ENCODE measurements at places on chromosomes 4 and X. TPM values are rescaled to one million over a fixed set of nuclear protein-coding genes. Genes with fewer than 3 reads are reported as not detected.

- DNase-seq = no peak
Observed at GRCh38 chr4:134691915-134692314, 490.3 kb upstream of the PABPC4L start.

DNA sequence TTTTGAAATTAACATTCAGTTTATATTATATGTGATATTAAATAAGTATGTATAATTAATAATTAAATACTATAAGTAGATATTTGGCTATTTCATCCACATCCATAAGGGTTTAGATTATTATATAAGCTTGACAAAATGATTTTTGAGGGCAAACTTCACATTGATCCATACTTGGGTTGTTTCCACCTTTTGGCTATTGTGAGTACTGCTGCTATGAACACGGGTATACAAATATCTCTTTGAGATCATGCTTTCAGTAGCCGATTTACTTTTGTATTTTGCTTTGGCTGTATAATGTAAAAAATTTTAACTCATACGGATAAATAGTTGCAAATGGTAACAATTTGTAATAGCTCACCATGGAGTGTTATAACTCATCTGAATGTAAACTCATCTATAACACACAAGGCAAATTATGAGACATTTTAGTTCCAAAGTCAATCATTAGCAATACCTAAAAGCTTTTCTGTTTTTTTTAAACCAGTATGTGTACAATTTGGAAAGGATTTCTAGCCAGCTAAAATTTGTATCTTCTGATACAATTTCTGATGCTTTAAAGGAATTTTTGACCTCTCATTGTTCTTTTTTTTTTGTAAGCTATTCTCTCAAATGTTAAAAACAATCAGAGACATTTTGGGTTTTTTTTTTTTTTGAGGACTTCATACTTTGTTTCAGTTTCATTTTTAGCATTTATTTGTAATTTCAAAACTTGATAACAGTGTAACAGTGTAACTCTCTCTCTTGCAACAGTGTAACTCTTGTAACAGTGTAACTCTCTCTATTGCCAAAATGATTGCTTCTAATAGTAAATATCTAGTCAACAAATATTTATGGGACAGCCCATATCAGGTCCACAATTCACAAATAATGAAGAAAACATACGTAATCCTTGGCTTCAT, 51.8 kb upstream of the ARX start:
- no peak for DNase-seq

DNA sequence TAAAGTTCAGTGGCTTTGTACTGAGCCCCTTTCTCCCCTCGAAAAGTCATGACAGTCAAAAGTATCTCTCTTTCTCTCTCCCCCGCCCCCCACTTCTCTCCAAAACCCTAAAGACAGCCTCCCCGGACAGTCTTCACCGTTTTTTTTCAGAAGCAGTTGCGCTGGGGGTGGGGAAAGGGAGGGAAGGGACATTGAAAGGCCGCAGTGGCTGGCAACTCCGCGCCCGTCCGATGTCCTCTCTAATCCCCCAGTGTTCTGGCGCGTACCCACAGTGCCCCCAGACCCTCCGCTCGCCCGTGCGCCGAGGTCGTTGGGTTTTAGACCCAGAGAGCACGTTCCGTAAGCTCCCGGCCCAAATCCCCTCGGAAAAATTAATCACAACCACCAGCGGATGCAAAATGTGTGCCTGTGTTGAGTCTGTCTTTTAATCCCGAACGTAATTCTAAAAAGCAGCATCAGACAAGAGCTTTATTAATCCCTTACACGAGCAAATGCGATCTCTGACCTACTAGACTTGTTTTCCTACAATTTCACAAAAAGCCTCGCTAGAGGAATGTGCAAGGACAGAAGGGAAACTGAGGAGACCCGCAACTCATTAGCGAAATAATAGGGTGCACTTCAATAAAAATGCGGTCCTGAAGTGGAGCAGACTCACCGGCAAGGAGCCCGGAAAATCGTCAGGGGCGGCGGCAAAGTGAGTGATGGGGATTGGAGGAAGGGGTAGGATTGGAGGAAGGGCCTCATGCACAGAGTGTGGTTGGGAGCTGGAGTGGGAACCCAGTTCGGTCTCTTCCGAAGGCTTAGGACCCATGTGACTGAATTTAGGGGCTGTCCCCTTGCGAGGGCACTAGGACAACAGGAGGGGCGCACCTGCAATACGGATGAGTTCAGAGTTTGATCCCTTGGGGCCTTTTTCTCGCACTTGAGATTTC, 12.2 kb upstream of the PRDM8 start:
- DNase-seq = no peak

GRCh38 chrX:55220119-55220794, at the start of gene PAGE5:
Gene PAGE5 (plus strand): TSS chrX:55220346. CDS start chrX:55221383, 1,037 bp downstream.
- DNase-seq = no peak

- DNase-seq = no peak
Observed at GRCh38 chr4:4890574-4891255, 31.2 kb downstream of the MSX1 start.

DNA sequence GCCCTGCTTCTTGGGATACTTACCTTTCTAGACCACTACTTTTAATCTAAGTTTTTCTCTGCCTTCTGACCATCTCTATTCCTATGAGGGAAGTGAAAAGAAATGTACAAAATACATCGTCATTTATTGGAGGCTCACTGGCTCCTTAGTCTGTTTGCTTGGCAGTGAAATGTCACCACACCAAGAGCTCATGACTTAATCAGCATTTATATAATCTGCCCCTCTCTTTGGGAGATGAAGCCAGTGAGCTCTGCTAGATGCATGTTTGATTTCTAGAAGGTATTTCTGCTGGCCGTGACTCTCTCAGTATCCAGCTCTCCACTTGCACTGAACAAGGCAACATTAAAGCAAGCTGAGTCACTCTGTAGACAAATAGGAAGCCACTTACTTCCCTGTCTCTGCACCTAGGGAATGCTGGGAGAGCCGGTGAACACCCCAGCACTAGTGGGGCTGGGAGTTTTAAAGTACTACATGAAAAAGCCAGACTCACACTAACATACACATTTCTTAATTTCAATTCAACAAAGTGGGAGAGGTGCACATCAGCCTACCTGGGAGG, 79.1 kb downstream of the MID1IP1 start:
- DNase-seq = no peak

AKAP4 gene
- not detected for total RNA-seq

EXOC1L gene
- total RNA-seq = not detected

NOA1 gene
- 21.4 TPM for total RNA-seq

BEND4 gene
- not detected for total RNA-seq

FAM9C gene
- total RNA-seq = not detected

Measured in naive thymus-derived CD4-positive, alpha-beta T cell (primary cell).